ENCODE measurements at places on chromosomes 13 and 19.
A peak's percentile ranks its signal among the peaks of the same experiment; 100 is the strongest.

- no peak for DNase-seq
Measured at GRCh38 chr19:56223481-56223880, 21.4 kb downstream of the ZSCAN5C start.

- DNase-seq = no peak
Measured at GRCh38 chr19:3119071-3119595, 16.7 kb upstream of the GNA15 start.

GRCh38 chr19:15666883-15667282 lies 6.0 kb upstream of the CYP4F12 start:
- DNase-seq = no peak

- no peak for DNase-seq
Measured at GRCh38 chr19:952049-952679, 26.3 kb downstream of the ARID3A start.

GRCh38 chr13:43005460-43006236 lies 13.6 kb upstream of the EPSTI1 start:
- DNase-seq = no peak

GRCh38 chr19:52541608-52542007 lies 14.1 kb downstream of the ZNF808 start:
- no peak for DNase-seq

GRCh38 chr19:42274065-42274682 lies 5.1 kb downstream of the CIC start:
- DNase-seq = no peak

DNA sequence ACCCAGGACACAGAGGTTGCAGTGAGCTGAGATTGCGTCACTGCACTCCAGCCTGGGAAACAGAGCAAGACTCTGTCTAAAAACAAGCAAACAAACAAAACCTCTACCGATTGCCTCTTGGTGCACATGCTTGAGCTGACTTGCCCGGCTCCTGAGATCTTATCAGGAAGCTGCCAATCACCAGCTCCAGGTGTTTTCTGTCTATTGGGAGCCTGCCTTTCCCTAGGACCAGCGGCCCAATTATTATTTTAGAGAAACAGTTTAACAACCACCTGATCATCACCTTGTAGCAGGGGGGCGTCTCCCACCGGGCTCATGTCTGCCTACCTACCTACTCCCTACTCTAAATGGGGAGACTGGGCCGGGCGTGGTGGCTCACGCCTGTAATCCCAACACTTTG lies 10.8 kb downstream of the CLEC4M start:
- DNase-seq = no peak

DNA sequence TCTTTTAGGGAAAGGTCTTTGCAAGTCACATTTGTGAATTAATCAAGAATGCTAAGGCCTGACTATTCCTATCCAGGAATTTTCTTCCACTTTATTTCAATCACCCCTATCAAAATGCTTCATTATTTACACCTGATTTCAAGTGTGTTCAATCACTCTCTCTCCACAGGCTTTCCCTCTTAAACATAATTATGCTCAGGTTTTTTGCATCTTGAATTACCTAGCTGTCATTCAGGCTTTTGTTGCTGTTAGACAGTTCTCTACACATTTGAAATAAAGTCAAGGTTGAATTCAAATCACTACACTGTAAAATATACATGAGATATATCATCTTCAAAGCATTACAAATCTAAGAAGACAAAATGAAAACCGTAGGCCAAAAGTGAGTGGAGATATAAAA lies 941.3 kb upstream of the SLITRK1 start:
- DNase-seq = no peak

- DNase-seq = peak; percentile 15
Measured at GRCh38 chr19:16739546-16739945, 19.9 kb downstream of the NWD1 start.

DNA sequence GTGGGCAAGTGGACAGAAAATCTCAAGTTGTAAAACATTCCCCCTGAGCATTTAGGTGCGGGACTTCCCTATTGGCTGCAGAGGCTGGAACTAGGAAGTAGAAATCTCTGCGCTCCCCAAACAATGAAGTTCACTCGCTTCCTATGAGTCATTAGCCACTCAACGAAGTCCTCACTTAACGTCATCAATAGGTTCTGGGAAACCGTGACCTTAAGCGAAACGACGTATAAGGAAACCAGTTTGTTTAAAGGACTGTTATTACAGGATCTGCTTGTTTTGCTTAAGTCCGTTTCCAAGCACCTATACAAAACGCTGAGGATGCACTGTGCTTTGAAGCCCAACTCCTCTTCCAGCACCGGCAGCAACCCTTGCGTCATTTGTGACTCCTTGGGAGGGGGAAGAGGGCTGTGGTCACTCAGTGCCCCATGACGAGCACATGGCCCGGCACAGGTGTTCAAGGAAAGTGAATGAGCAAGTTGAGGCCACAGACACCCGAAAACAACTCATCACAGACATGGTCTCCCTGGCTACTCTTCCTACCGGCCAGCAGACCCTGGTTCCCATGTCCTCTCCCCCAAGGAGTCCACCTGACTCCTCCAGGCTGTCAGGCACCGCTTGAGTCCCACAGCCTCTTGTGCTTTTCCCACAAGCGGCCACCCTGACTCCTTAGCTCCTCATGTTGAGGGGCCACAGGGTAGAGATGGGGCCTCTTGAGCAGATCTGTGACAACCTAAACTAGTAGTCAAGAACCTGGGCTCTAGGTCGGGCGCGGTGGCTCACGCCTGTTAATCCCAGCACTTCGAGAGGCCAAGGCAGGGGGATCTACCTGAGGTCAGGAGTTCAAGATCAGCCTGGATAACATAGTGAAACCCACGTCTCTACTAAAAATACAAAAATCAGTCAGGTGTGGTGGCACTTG lies 4.8 kb downstream of the RPS16 start:
- DNase-seq = no peak

DNA sequence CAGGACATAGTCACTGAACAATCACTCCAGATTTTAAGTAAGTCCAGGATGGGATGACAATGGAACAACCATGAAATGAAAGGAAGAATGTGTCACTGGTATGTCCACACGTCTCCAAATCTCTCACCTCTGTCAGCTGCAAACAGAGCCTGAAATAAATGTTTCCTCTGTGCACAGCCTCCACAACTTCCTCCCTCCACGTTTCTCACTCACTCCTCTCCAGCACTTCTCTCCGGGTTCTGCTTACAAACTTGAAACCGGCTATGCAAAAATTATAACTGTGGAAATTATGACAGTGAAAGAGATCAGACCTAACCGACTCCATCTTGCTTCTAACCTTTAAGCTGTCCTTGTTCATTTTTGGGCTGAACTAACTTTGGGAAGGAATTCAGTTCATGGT lies 35.0 kb upstream of the ALOX5AP start:
- DNase-seq = no peak

DNA sequence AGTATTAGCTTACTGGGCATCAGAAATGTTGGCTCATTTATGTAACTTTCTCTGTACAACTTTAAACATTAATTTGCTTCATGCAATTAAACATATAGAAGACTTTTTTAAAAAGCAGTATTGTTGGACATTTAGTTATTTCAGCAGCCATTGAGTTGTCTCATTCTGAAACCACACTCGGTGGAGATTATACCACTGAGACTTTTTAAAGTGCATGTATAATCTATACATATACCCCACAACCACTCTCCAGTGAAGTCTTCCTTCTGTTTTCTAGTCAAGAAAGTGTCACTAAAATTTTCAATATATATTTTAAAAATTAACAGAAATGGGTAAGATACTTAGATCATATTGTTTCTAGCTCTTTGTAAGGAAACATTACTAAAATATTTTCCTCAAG lies 15.5 kb downstream of the SETDB2 start:
- DNase-seq = no peak

- peak; percentile 23 for DNase-seq
Measured at GRCh38 chr19:1052349-1052975, 12.6 kb downstream of the ABCA7 start.

GRCh38 chr19:24086974-24087595 lies at the start of gene ZNF254:
ZNF254 (plus strand) TSS chr19:24087187; CDS start chr19:24087308, 121 bp downstream.
- DNase-seq = peak; percentile 99

DNA sequence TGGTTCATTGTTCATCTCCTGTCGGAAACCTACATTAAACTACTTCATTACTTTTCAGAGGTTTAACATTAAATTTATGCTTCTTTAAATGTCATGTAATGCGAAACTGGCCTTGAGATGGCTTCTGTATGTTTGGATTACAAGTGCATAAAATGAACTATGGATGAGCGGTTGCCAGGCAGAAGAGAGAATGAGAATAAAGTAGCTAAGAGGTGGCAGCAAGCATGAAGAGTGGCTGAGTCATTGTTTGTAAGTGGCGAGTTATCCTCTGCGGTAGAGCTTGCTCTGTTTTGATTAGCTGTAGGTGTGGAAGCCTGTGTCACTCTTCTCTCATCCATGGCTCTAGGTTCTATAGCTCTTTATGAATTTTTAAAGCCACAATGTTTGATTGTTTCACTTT lies 1139.6 kb upstream of the PCDH9 start:
- peak; percentile 69 for DNase-seq

DNA sequence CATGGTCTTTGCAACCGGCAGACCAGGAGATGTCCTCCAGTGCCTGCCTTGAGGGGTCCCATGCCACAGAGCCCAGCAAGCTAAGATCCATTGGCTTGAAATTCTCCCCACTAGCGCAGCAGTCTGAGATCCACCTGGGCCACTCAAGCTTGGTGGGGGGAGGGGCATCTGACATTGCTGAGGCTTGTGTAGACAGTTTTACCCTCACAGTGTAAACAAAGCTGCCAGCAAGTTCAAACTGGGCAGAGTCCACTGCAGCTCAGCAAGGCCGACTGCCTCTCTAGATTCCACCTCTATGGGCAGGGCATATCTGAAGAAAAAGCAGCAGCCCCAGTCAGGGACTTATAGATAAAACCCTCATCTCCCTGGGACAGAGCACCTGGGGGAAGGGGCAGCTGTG lies 32.0 kb upstream of the ITM2B start:
- DNase-seq = no peak

DNA sequence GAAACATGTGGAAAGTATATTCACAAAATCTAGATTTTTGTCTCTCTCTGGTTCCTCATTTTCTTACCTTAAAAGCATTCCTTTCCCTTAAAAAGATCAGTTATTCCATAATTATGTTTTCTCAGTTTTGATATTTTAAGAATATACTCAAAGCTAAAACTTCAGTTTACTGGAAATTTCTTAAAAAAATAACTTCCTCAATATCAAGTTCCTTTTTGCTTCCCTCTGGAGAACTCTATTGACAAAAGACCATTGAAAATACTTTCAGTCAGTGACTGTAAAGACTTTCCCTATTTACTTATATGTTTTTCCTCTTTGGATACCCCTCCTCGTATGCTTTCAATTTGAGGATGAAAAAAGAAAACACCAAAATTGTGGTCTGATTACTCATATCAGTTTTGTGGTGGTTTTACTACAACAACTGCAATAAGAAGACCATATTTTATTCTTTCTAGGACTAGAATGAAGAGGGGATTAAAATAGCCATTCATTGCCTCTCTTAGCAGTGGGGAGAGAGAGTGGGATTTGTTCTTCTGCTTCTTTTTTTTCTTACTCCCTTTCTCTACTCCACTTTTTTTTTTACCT lies 113.2 kb downstream of the ESD start:
- peak; percentile 48 for DNase-seq

GRCh38 chr13:50610238-50610637 lies 233.3 kb downstream of the DLEU7 start:
- DNase-seq = no peak

GRCh38 chr19:15671237-15671821 lies 1.6 kb upstream of the CYP4F12 start:
- DNase-seq = no peak

DNA sequence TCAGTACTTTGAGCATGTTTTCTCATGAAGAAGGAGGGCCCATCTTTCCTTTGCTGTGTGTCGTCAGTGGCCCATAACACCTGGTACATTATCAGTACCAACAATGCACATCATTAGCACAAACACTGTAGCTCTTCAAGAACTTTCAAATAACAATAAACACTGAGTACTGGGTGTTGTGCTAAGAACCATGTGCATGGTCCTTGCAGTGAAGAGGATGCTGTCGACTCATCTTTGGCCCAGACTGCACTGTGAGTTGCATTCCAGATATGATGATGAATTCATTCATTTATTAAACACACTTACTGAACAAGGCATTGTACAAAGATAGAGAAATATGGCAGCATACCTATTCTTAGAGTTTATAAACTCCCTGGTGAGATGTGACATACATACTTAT lies 55.8 kb downstream of the FLT3 start:
- no peak for DNase-seq

DNA sequence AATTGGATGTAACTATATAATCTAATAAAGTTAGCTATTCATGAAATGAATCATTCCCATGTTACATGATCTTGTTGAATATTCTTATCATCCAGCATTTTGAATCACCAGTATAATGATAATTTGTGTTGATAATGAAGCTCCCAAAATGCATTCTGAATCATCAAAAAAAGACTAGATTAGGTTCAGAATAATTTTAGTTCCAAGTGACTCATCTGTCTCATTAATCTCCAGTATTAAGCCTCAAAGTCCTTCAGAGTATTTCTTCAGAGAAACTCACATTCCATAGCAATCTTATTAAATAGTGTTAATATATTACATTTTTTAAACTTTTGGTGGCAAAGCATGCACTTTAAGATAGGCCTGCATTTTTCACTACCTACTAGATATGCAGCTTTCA lies 207.5 kb downstream of the SLITRK5 start:
- DNase-seq = no peak

- no peak for DNase-seq
Measured at GRCh38 chr19:53580871-53581835, 43.2 kb downstream of the ZNF331 start.

- peak; percentile 15 for DNase-seq
Measured at GRCh38 chr13:78298657-78299056, 304.7 kb downstream of the POU4F1 start.

GRCh38 chr19:42281146-42281826 lies 12.2 kb downstream of the CIC start:
- DNase-seq = peak; percentile 64

DNA sequence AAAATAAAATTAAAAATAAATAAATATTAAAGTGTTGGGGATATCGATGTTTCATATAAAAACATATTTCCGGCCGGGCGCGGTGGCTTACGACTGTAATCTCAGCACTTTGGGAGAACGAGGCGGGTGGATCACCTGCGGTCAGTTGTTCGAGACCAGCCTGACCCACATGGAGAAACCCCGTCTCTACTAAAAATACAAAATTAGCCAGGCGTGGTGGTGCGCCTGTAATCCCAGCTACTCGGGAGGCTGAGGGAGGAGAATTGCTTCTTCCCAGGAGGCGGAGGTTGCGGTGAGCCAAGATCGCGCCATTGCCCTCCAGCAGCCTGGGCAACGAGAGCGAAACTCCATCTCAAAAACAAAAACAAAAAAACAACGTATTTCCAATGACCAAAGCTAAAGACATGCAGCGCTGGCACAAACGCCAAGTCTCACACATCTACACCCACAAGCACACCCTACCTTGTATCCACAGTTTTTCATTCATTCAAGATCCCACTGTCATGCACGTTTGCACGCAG lies 907 bp downstream of the ZNF569 start:
- DNase-seq = no peak

GRCh38 chr13:51950722-51951121 lies 60.5 kb downstream of the ATP7B start:
- DNase-seq = no peak

Data from OCI-M1 (cell line).